ENCODE measurements at places on chromosomes 11 and 22.

- no peak for DNase-seq
Measured at GRCh38 chr11:67520856-67521824, 2.1 kb downstream of the CABP2 start.

GRCh38 chr11:121145826-121146225 lies 44.8 kb downstream of the TECTA start:
- DNase-seq, result no peak

DNA sequence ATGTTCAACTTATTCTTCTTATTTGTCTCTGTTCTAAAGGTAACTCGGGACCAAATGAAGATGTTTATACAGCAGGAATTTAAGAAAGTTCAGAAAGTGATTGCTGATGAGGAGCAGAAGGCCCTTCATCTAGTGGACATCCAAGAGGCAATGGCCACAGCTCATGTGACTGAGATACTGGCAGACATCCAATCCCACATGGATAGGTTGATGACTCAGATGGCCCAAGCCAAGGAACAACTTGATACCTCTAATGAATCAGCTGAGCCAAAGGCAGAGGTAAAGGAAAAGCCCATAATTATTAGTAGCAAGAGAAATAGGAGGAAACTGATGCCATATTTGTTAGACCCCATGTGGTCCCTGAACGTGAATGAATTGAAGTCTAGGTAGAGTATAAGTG lies 63.3 kb downstream of the TRIM44 start:
- DNase-seq, result peak; percentile 6

DNA sequence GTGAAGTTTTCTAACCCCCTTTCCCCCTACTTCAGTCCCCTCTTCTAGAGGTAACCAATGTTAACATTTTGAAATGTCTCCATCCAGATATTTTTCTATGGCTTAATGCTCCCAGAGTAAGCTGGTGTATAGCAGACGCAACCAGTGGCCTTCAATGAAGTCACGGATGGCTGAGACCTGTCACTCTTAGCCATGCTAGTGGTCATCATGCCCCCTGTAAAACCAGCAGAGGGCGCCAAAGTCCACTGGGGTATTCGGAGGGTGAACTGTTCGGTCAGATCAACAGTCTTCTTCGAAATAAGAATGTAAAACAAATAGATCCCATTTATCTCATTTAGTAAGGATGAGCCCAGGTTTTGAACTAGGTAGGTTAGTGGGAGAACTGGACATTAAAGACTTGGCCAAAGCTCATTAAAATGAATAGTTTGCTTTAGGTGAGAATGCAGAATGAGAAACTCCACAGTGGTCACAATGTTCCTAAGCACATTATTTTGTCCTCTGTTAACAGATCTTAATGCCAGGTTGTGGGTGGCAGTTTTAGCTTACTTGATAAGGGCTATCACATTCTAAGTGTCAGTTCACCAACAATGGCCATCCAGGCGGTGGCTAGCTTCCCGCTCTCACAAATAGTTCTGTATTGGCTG lies 8.6 kb upstream of the MMP8 start:
- peak; percentile 81 for DNase-seq

DNA sequence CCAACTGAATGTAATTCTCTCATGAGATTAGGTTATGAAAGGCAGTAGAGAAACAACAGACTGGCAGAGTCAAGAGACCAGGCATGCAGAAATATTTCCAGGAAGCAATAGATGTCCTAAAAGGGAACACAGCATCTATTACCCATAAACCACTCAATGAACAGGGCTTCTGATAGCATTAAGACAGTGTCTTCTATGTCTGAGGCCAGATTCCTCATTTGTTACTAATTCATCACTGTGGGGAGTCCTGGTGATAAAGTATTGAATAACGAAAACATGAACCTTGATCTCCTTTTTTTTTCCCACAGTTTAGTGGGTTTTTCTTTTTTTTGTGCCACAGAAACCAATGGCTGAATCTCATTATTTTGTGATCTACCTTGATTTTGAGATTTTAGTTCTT lies 339.0 kb downstream of the METTL15 start:
- DNase-seq, result no peak

GRCh38 chr11:112182867-112183266 lies 7.6 kb downstream of the BCO2 start:
- DNase-seq, result no peak

- no peak for DNase-seq
Measured at GRCh38 chr11:74755395-74755995, 6.8 kb downstream of the RNF169 start.

- no peak for DNase-seq
Measured at GRCh38 chr22:49155039-49155769, 672.5 kb downstream of the BRD1 start.

- DNase-seq, result peak; percentile 82
Measured at GRCh38 chr11:128745311-128746136, 51.7 kb downstream of the FLI1 start.

DNA sequence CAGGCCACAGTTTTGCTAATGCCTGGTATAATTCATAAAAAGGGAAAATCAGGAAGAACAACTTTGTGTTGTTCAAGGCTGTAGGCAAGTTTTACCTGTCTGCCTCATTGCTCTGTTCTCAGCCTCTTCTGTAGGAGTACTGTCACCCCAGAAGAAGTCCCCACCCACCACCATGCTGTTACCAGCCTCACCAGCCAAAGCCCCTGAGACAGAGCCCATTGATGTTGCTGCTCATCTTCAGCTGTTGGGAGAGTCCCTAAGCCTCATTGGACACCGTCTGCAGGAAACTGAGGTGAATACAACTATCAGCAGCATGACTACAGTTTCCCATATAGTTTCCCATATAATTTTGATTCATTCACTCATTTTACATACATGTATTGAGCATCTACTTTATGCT lies 11.6 kb upstream of the TOM1 start:
- DNase-seq, result no peak

- DNase-seq, result no peak
Measured at GRCh38 chr11:126163074-126163700, 48.3 kb downstream of the RPUSD4 start.

DNA sequence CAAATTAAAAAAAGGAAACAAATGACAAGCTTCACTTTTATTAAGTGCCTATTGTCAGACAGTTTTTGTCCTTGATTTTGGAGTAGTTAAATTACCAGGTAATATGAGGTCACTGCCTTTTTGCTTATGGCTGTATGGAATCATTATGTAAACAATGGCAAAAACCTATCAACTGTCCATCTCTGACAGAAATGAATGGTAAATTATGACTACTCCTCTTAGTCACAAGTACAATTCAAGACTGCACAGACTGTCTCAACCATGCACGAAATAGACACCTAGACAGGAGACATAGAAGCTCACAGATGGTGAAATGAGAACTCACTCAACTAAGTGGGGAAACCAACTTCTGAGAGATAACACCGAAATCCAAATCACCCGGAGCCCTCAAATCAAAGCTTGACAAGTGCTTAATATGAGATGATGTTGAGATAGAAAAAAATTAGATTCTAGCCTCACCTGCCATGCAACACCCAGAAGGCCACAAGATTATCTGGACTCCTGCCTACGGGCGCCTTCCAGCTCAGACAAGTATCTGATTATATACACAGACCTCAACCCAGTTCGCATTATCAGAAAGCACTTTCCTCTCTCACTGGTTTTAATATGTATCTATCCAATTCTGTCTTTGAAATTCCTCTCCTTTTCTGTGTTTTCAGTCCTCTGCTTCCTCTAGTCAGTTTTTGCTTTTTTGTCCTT lies 199.3 kb downstream of the CADM1 start:
- DNase-seq, result no peak

GRCh38 chr11:50070389-50070788 lies 37.7 kb downstream of the OR4C45 start:
- no peak for DNase-seq

GRCh38 chr11:95154514-95154913 lies 64.9 kb downstream of the ENDOD1 start:
- peak; percentile 90 for DNase-seq

DNA sequence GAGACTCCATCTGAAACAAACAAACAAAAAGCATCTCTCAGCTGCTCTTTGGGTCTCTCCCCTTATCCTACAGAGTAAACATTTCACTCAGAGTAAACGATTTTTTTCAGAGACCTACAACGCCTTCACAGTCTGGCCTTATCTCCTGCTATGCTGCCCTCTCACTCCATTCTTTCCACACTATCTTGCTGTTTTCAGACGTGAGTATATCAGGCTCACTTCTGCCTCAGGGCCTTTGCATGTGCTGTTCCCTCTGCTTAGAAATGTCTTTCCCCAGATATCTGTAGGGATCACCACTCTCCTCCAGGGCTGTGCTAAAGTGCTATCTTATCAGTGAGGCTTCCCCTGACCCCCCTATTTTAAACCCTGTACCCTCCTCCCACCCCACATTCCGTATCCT lies 6.5 kb downstream of the RIBC2 start:
- peak; percentile 23 for DNase-seq

DNA sequence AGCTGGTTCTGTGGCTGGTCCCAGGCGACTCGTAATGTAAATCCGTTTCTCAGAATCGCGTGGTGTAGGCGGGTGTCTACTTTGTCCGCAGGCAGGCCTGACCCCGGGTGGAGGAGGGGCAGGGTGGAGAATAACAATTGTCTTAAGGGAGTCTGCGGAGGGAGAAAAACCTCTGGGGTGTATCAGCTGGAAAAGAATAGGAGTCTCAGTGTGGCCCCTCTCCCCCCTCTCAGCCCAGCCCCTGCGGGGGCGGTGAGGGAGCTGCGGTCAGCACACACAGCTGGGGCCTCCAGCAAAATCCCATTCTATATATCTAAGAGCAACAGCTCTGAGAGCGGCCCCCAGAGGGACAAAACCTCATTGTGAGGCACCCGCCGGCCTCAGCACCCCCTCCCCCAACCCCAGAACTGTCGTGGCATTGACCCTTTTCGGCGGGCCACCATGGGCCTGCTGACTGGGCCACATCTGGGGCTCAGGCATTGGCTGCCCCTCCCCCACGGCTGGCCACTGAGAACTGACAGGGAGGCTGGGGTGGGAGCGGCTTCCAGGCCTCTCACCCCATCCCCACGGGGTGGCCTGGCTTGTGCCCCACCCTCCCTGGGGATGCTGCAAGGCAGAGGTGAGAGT lies 2.7 kb upstream of the MYRF start:
- no peak for DNase-seq

DNA sequence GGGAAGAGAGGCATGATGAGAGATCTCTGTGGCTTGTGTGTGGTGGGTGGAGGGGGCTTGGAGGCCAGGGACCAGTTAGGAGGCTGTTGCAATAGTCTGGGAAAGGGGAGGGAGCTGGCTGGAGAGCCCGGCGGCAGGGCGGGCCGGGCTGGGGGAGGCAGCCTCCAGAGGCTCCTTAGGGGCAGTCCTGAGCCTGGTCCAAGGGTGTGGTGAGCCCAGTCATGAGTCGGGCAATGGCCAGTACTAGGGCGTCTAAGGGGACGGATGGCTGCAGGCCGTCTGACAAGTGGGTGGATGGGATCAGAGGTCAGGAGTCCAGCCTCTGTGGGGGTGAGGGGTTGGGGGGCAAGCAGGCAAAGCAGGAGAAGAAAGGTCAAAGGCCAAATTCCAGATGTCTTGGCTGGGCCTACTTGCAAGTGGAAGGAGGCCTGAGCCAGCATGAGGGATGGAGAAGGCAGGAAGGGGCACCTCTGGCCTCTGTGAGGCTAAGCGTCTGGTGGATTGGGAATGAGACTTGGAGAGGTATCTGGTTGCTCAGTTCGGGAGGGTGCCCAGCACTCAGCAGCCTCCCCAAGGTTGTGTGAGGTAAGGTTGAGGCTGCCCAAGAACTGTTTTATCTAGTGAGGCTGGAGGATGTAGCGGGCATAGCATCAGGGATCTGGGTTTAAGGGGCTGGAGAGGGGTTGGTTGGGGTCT lies 6.0 kb upstream of the CD248 start:
- no peak for DNase-seq

- DNase-seq, result peak; percentile 25
Measured at GRCh38 chr11:38594895-38595294, 1996.9 kb upstream of the RAG2 start.

GRCh38 chr11:134753771-134754520 lies 341.9 kb upstream of the B3GAT1 start:
- no peak for DNase-seq

- no peak for DNase-seq
Measured at GRCh38 chr11:114307524-114308203, 11.5 kb downstream of the NNMT start.

DNA sequence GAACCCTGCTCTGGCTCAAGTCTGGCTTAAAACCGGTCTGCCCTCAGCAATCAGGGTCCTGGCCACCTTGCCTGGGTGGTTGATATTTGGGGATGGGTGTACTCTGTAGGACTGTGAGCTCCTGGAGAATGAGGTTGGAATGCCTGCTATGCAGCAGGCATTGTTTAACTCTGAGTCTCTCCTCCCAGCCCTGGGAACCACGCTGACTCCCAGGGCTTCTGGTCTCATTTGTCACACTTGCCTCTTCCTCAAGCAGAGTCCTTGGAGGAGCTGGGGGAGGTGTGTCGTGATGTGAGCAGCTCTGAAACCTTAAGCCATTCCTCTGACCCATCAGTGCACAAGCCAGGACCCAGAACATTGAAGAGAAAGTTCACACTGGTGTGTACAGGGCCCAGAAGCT lies 340.1 kb downstream of the MN1 start:
- no peak for DNase-seq

- DNase-seq, result peak; percentile 33
Measured at GRCh38 chr11:118084247-118084646, 2.5 kb downstream of the SMIM35 start.

DNA sequence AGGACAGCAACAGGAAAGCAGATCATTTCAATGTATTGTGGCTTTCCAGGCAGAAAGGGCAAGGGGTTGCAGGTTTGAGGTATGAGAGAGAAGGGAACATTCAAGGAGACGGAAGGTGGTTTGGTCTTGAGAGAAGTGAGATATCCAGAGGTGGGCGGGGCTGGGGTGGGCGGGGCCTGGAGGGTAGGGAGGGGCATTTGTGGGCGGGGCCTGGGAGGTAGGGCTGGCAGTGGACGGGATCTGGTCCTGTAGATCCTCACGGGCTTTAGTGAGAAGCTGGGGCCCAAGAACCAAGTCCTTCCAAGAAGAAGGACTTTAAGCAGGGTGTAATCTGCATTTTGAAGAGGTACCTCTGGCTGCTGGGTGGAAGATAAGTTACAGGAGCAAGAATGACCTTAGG lies 199.2 kb downstream of the MN1 start:
- peak; percentile 46 for DNase-seq

- peak; percentile 93 for DNase-seq
Measured at GRCh38 chr11:74988541-74989259, at the start of gene NEU3. TSS of gene NEU3 (plus strand) at chr11:74988933. CDS start at chr11:74989061, 128 bp downstream.

DNA sequence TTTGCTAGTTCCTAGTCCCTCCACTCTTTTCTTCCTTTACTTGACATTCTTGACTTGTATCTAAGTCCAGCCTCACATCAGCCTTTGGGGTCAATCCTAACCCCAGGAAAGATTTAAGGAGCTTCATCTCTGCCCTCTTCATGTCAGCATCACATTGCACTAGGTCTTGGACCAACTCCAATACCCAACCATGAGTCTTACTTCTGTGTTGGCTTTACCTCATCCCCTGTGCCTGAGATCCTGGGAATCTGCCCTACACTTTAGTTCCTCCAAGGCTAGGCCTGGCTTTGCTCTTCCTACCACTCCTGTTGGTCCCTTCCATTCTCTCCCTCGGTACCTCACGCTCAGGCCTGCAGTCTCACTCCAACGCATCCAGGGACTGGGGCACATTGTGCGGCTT lies 117.0 kb downstream of the SLC1A2 start:
- no peak for DNase-seq
